ENCODE measurements at places on chromosomes 12 and 14.
A peak's percentile ranks its signal among the peaks of the same experiment; 100 is the strongest.

- DNase-seq, result no peak
Observed at GRCh38 chr14:96268431-96269358, 12.7 kb downstream of the BDKRB1 start.

DNA sequence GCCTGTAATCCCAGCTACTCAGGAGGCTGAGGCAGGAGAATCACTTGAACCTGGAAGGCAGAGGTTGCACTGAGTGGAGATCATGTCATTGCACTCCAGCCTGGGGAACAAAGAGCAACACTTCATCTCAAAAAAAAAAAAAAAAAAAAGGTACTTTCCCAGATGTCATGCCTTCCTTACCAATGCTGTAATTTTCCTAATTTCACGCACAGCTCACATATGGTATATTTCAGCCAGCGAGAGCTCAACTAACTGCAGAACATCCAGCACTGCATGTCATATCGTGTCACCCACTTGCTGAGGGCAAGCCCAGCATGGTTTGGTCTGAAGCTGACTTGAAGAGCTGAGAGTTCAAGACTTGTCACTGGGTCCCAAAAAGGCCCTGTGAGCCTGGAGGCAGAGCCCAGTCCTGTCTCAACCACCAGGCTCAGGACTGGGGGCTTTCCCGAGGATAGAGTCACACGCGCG is 29.0 kb downstream of the NFKBIA start:
- DNase-seq, result no peak

DNA sequence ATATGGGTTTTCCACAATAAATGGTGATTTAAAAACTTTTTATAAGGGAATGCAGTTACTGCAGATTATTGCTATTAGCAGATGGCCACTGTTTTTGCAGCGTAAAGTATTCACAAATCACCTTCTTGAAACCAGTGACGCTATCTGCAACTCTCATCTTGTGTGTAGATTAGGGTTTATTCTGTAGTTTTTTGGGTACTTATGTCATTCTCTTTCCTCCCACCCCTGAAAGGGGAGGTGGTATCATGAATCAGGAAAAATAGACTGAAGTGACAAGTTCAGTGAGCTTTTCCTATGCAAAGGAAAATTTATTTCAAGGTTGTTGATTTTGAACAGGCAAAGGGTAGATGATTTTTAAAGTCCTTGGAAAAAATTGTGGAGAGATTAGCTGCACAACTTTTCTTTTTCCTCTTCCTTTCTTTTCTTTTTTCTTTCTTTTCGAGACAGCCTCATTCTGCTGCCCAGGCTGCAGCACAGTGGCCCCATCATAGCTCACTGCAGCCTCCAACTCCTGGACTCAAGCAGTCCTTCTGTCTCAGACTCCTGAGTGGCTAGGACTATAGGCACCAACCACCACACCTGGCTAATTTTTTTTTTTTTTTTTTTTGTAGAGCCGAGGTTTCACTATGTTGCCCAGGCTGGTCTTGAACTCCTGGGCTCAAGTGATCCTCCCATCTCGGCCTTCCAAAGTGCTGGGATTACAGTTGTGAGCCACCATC is 1.6 kb downstream of the FRS2 start:
- DNase-seq, result no peak

- peak; percentile 71 for DNase-seq
Observed at GRCh38 chr12:130826151-130826801, 12.8 kb downstream of the STX2 start.

DNA sequence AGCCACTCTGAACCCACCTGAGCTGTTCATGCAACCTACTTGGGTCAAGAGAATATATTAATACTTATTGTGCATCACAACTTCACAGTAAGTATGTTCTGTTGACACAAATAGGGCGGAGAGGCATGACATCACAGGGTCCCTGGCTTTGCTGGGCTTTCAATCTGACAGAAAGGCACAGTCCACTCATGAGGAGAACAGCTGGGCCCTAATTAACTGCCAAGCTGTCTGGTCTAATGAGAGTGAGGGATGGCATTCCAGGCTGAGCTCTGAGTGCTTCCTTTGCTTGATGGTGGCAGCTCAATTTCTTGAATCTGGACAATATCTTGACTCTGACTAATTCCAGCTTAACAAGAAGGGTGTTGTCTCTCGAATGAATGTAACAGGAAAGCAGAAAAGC is 2.0 kb downstream of the EFCAB11 start:
- DNase-seq, result no peak

GRCh38 chr14:71240171-71240570 is 332.9 kb downstream of the PCNX1 start:
- DNase-seq, result no peak

DNA sequence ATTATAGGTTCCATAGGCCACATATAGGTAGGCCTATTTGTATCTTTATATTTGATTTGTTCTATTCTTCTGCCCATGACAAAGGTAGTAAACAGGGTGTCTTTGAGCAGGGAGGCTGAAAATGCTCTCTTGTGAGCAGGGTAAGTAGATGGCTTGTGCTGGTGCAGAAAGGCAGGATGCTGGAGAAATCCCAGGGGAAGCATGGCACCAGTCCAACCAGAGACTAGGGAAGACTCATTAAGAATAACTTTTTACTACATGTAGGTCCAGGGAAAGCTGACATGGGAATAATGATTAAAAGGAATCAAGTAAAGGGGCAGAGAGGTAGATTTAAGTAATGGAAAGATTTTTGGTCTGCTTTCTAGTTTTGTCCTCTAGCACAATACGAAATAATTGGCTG is 245.0 kb downstream of the RGS6 start:
- no peak for DNase-seq

- no peak for DNase-seq
Observed at GRCh38 chr12:60169904-60170303, 574.1 kb downstream of the SLC16A7 start.

- DNase-seq, result no peak
Observed at GRCh38 chr14:85479306-85479705, 50.6 kb upstream of the FLRT2 start.

DNA sequence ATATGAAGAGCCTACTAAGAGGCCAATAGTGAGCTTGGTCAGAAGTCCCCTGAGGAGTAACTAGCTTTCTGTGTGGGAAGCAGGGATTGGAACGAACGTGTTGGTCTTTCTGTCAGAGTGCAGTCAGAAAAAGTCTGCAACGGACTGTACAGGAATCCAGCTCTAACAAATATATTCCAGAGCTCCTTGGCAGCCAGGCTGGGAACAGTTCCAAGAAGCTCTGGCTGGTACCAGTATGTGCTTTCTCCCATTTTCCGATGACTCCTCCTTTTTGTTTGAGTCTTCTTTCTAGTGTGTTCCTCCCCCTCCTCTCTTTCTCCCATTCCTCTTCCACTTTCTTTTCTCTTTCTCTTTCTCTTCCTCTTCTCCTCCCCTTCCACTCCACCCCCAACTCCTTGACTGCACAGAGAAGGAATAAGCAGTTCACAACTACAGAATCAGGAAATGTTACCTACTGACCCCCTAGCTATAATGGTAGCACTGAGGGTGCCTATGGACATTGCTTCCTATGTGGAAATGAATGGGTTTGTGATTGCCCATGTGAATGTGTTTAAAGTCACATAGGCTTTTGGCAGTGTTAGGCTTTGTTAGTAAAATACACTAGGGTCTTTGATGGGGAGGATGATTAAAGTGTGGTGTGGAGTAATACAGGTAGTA is 59.9 kb downstream of the TTLL5 start:
- DNase-seq, result no peak

DNA sequence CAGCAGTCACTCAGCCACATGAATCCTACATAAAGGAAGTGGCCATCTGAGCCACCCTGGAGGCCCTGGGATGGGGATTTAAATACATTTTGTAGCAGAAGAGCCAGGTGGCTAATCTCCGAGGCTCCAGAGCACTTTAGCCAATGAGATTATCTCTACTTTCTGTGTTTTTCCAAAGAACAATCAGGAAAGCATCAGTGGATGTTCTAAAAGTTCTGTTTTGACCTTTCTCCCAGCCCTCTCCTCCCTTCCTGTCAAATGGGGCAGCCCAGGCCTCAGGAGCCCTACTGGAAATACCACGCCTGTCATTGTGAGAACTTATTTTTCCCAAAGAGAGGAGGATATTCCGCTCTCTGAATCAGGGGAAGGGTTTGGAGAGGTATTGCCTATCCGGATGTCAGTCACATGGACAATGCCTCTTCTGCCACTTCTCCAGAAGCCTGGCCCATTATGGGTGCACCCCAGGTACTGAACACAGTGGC is 336.8 kb upstream of the FKBP4 start:
- DNase-seq, result no peak

DNA sequence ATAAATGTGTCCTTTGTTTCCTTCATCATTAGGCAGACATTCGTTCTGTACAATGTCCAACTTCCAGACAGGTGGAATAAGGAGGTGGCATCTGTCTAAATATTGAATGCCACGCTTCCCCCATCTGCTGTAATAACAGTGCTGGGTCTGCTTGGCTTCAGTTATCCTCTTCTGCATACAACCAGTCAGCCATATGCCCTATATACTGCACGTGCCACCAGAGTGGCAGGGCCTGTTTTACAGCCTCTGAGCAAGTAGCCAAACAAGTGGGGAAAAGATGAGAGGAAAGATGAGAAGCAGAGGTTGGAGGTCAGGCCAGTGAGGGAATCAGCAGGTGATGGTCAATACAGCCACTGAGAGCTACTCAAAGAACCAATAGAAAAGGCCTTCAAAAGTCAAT is 55.4 kb downstream of the OTX2 start:
- no peak for DNase-seq

- no peak for DNase-seq
Observed at GRCh38 chr12:24742378-24742777, 206.5 kb downstream of the BCAT1 start.

GRCh38 chr12:31492599-31493196 is 98.2 kb downstream of the DENND5B start:
- no peak for DNase-seq

GRCh38 chr12:91211866-91212265 is 29.2 kb upstream of the DCN start:
- no peak for DNase-seq

DNA sequence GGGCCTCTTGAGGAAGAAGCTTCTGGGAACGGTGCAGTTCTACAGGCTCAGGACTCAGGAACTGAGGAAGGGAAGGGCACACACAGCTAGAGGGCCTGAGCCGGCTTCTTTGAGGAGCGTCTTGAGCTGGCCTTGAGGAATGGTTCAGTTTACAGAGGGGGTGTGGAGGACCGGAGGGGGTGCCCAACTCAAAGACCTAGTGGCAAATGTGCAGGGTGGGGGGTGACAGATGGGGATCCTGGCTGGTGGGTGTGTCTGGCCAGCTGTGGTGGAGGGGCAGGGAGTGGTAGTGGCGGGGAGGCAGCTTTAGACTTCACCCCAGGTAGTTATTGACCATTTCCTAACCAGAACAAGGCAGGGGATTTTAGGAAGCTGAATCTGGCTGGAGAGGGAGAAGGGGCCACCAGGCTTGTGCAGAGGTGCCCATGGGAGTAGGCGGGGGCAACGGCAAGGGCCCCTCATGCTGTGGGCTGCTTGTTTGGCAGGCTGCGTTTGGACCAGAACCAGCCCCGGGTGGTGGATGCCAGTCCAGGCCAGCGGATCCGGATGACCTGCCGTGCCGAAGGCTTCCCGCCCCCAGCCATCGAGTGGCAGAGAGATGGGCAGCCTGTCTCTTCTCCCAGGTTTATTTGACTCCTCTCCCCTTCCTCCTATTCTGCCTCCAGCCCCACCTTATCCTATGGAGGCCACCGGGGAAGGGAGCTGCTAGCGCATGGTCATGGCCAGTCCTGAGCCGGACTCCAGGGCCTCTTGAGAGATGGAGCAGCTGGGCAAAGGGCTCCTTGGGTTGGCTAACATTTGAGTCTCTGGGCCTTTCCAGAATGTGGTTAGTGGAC is 27.8 kb downstream of the PAPLN start:
- DNase-seq, result no peak

DNA sequence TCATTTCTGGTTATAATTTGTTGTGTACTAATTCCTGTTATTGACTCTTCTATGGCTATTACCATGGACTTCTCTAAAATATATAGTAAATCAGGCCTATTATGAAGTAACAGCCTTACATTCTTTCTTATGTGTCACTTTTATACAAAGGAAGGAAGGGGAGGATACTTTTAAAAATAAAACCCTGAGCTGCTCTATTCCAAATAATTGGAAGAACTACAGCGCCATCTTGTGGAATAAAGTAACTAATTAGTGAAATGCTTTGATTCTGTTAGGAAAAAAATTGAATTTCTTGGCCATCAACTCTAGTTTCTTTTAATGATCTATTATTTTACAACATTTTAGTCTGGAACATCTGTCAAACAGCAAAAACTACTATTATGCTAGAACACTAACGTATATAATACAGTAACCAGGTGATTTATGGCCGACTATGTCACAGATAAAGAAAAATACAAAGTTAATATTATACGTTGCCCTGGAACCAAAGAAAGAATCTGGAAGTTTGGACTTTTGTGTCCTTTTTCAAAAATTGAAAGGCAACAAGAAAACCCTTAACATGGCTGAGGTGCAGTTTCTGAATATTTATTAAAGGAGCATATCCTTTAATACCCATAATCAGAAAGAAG is 55.0 kb upstream of the NELL2 start:
- DNase-seq, result no peak

DNA sequence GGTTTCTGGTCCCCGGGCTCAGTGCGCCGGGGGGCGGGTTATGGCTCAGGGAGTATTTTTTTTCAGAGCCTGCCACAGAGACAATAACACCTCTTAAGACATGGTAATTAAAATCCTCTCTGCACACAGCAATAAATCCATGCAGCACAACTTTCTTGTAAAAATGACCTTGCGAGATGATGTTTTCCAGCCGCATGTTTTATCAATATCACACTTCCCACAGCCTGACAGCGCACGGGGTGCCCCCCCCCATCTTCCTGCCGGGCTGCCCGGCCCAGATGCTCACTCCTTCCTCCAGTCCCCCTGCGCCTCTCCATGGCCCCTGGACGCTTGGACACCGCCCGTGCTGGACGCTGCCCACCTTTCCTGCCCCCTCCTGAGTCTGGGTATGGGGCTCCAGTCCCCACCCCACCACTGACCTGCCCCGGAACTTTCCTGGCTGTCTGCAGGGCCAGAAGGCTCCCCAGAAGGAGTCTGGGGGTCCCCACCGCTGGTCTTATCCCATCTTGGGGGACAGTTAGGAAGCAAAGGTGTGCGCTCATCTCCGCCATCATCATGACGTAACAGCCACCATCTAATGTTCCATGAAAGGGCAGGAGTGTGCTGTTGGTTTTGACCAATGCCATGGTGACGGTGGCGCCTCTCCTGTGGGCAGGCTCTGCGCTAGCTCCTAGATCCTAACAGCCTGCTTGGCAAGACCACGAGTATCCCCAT is 182.9 kb downstream of the KIF26A start:
- no peak for DNase-seq

GRCh38 chr14:64918216-64918615 is 4.0 kb downstream of the CHURC1 start:
- no peak for DNase-seq

DNA sequence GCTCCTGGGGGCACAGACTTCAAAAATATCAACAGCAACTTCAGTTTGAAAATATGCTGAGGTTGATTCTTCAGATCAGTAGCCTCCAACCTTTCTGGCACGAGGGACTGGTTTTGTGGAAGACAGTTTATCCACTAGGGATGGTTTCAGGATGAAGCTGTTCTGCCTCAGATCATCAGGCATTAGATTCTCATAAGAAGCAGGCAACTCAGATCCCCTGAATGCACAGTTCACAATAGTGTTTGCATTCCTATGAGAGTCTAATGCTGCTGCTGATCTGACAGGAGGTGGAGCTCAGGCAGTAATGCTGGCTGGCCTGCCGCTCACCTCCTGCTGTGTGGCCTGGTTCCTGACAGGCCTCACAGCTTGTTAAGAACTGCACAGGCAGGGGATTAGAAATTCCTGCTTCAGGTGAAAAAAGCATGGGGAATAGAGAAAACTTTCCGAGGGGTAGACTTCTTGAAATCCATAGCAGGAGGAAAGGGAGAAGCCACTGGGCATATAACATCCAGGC is 12.8 kb downstream of the EPYC start:
- DNase-seq, result no peak
